ENCODE measurements at places on chromosomes 6 and 20.

DNA sequence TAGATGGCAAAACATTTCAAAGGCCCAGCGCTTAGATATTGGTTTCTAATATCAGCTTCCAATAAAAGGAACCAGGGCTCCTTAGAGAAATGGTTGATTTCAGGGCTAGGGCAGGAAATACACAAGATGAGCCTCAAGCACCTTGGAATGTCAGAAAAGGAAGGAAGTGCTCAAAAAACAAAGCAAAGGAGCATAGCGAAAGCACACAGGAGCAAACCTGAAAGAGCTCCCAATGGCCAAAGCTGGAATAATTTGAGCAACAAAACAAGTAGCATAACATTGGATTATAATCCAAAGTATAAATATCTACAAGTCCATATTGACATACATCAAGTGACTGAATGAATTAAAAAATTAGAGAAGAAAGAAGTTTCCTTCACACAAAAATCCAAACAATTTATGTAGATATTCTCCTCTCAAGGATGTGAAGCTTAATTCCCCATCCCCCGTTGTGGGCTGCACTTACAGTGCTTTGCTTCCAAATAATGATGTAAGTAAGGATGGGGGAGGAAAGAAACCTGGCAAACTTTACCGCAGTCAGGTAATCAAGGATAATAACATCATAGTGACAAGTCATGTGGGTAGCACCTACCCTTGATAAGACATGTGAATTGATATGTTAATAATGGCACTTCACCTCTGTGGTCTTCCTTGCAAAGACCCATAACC lies 132.9 kb upstream of the DST start:
- no peak for DNase-seq

DNA sequence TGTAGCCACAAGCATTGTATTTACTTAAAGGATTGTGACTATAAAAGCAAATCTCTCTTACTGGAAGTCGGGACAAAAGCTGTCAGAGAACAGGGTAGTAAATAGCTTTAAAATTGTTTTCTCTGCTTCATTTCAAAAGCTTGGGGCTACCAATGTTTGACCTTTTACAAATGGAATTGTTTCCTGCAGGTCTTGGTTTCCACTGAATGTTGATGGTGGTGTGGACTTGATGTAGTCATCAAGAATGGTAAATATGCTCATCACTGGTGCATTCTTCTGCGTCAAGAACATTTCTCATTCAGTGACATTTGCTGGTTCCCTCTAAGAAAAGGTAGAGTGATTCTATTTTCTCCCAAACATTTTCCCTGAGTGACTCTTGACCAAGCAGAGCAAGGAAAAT lies 435.4 kb upstream of the KHDRBS2 start:
- no peak for DNase-seq

DNA sequence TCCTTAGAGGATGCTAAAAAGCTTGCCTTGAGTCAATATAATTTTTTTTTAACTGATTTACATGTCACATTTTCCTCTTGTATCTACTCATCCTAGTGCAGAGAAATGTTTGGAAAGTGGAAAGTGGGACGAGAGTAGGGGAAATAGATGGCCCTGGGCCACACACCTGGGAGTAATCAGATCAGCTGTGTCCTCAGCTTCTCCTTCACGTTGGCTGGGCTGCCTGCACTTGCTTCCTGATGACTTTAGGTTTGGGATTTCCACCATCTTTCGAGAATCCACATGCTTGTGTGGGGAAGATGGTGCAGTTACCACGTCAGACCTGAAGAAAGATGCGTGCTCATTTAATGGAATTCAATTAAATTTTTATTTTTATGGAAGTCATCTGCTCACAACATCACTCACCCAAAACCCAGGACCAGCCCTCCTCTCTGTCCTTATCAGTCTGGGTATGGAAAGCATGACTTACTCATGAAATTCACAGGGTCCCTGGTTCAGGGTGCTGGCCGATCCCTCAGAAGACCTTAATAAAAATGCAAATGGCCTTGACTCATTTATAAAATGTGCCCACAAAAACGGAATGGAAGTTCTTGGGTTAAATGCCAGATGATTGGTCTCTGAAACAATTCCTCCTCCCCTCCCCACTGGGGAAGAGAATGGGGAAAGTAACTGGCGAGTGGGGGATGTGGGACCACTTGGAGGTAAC lies 74.5 kb upstream of the TIAM2 start:
- no peak for DNase-seq

DNA sequence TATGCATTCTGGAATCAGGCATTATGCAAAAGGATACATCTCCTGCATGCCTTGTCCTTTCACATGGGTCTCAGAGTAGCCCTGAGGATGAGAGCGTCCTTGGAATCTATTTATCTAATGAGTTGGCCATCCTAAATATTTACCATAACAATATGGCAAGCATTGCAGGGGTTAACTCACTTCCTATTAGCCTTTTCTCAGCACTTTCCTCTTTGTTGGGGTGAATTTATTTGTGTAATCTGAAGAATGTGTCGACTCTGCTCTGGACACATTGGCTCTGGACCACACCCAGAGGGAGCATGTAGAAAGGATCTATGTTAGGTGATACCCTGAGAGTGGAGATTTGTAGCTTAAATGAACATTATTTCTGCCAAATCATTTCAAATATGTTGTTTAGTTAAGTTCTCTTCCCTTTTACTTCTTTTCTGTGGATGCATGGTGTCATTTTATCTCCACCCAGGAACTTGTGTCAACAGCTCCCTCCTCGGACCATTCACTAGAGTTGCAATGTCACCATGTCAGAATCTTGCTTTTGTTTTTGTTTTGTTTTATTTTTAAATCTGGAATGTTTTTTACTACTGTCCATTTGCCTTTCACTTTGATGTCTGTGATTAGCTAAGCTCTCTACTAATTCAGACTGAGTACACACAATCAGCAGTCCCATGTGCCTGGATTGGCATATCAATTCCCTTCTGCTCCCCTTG lies 757.0 kb upstream of the MMS22L start:
- DNase-seq = no peak
